Spinal cord (tissue), 10 donors: ENCODE measurements at places on chromosomes 7 and 10. TPM values are rescaled to one million over a fixed set of nuclear protein-coding genes. Genes with fewer than 3 reads are reported as not detected.

The PCBD1 gene
- total RNA-seq, result 76.1 TPM

The PDAP1 gene
- total RNA-seq, result 80.8 TPM

GRCh38 chr10:108409306-108409705, 1244.8 kb upstream of the SORCS1 start:
- no peak overlapping the region for H3K4me3 ChIP-seq
- no peaks in the 10 kb centered on the region for H3K27me3 ChIP-seq
- H3K4me1 ChIP-seq, result no peaks in the 10 kb centered on the region
- no peak overlapping the region for H3K27ac ChIP-seq
- DNase-seq, result no peak

DNA sequence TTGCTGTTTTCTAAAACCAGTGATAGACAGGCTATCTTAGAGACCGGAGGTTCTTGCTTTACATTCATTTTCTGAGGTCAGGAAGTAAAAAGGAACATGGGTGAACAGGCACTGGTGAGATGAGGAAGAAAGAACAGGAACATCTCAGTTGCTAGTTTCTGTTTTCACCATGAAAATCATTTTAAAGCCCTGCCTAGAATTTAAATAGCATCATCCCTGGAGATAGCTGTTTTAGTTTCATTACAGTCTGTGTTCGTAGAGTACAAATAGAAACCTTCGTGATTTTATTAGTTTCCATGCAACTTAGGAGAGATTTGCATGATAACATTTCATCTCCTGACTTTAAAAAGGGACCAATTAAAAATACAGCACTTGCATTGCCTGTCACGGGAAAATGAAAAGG, 14.7 kb downstream of the KCNMA1 start:
- H3K36me3 ChIP-seq, result peaks cover 4% of the 10 kb centered on the region
- no peak overlapping the region for H3K27ac ChIP-seq
- DNase-seq, result no peak
- H3K27me3 ChIP-seq, result no peaks in the 10 kb centered on the region
- H3K4me1 ChIP-seq, result peaks cover 11% of the 10 kb centered on the region

DNA sequence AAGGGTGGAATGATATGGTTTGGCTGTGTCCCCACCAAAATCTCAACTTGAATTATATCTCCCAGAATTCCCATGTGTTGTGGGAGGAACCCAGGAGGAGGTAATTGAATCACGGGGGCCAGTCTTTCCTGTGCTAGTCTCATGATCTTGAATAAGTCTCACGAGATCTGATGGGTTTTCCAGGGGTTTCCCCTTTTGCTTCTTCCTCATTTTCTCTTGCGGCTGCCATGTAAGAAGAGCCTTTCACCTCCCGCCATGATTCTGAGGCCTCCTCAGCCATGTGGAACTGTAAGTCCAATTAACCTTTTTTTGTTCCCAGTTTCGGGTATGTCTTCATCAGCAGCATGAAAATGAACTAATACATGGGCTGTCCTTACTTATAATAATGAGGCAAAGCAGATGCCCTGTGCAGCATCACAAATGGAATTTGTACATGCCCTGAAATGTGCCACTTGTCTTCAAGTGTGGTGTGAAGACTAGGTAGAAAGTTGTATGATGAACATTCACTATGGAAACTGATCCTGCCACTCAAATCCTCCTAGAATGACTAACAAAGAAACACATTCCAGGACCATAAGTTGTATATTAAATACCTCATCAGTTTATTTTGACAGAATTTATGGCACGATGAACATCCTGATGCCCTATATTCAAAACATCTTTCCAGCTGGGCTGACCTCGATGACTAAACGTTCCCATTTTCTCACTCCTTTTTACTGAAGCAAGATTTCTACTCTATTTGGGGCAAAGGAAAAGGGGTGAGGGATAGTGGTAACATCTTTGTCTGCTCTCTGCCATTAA, 122.8 kb upstream of the CTTNBP2 start:
- H3K36me3 ChIP-seq, result no peaks in the 10 kb centered on the region
- no peaks in the 10 kb centered on the region for H3K27me3 ChIP-seq
- H3K27ac ChIP-seq, result no peak overlapping the region
- H3K4me3 ChIP-seq, result no peak overlapping the region
- H3K4me1 ChIP-seq, result no peaks in the 10 kb centered on the region

DNA sequence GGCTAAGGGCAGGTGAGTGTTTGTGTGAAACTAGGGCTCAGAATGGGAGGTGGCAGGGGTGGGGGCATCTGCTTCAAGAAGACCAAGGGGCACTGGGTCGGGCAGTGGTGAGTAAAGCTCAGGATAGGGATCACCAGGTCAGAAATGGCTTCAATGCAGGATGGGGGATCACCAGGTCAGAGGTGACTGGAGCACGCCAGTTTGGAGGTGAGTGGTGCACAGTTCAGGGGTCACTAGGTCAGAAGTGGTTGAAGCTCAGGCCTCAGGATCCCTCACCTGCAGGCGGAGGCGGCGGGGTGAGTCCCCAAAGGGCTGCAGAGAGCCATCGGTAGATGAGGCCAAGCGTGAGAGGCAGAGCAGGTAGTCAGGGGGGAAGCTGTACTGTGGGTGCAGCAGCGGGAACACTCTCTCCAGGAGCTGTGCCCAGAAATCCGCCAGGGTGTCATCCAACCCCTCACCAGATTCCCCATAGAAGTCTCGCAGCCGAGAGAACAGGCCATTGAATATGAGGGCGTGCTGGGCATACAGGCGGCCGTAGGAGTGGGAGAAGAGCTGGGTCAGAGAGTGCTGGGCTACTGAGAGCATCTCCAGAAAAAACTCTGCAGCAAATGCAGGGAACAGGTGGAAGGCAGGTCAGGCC, 1.8 kb downstream of the GPC2 start:
- no peak overlapping the region for H3K4me3 ChIP-seq
- H3K4me1 ChIP-seq, result peaks cover 36% of the 10 kb centered on the region
- no peak for DNase-seq

- H3K4me3 ChIP-seq, result no peak overlapping the region
- no peaks in the 10 kb centered on the region for H3K4me1 ChIP-seq
- H3K36me3 ChIP-seq, result no peaks in the 10 kb centered on the region
- H3K27ac ChIP-seq, result no peak overlapping the region
- no peak for DNase-seq
- no peaks in the 10 kb centered on the region for H3K27me3 ChIP-seq
Observed at GRCh38 chr10:77428691-77429395, 208.8 kb downstream of the KCNMA1 start.
